ENCODE measurements at places on chromosomes 2 and 18. TPM values are rescaled to one million over a fixed set of nuclear protein-coding genes. Genes with fewer than 3 reads are reported as not detected.

Gene SOX11
- total RNA-seq = 0.05 TPM

Gene UGT1A10
- total RNA-seq = not detected

DNA sequence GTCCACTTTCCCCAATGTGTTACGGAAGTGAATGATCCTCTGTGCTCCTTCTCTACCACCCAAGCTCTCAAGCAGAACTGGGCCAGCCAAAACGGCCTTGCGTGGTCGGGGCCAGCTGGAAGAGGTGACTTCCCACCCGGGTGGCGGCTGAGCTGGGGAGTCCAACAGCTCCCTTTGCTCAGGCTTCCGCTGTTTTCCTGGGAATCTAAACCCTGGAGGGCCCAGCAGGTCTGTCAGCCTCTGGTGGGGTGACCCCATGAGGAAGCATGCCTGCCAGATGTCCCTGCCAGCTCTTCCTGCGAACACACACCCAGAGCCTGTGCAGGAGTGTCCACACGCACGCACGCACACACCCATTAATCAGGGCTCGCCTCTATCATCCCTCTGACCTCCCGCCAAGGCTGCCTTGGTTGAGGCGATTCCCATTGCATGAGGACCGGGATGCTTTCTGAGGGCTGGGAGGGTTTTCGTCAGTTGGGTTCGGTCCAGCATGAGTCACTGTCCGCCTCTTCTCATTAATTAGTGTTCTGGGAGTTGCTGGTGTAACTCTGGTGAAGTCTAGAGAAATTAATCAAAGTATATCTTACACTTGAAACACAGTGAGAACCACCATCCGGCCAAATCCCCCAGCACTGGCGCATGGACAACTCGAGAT is 90.6 kb downstream of the TWIST2 start:
- H3K4me1 ChIP-seq = no peaks in the 10 kb centered on the region
- H3K27ac ChIP-seq = no peak overlapping the region
- no peak for DNase-seq
- H3K27me3 ChIP-seq = no peaks in the 10 kb centered on the region
- no peaks in the 10 kb centered on the region for H3K36me3 ChIP-seq

DNA sequence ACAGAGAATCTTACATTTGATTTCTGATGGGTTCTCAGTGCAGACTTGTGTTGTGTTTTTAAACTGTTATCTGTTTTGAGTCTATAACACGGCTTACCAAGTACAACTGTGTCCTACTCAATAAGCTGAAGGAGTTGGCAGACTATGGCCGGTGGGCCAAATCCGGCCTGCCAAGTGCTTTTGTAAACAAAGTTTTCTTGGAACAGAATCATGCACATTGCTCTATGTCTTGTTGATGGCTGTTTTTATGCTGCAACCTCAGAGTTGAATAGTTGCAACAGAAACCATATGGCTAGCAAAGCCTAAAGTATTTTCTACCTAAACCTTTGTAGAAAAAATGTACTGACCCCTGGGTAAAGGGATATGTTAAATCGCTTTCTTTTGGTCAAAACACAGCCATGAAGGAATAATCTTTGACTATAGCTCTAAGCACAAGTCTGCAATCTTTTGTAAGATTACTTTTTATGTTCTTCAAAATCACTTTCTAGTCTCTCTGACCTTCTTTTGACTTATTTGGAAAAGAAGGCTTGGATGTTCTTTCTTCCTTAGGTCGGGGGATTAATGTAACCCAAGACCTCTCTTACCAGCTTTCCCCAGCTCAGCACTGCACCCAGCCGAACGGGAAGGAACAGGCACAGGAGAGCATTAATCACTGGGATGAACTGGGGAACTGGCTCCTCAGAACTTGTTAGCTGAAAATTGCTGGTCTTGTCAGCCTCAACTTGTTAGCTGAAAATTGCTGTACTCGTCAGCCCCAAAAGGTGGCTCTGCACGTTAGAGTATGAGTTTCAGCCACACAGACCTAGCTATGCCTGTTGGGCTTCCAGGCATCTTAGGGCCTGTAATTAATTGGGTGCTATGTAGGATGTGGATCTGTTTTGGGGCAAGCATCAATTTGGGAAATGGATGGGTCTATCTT is 75.4 kb downstream of the CD8B2 start:
- no peaks in the 10 kb centered on the region for H3K4me1 ChIP-seq
- H3K36me3 ChIP-seq = no peaks in the 10 kb centered on the region
- H3K27ac ChIP-seq = no peak overlapping the region
- no peaks in the 10 kb centered on the region for H3K27me3 ChIP-seq

DNA sequence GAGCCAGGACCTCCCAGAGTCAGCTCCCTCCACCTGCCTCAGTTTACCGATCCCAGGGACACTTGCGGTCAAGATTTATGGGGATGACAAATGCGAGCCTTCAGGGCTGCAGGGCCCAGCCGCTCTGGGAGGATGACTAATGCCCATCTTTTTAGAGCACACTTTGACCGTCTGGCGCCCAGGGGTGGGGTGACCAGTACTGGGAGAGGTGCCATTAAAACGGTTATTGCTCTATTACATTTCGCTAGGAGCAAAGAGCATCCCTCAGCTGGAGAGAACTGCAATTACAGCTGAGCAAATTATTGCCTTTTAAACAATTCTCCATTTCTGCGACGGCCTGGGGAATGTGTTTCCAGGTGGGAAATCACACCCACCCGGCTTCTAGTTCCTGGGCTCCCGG is 42.6 kb upstream of the HPCAL1 start:
- no peak overlapping the region for H3K4me3 ChIP-seq
- no peak for DNase-seq
- H3K27ac ChIP-seq = no peak overlapping the region
- H3K27me3 ChIP-seq = no peaks in the 10 kb centered on the region
- H3K4me1 ChIP-seq = no peaks in the 10 kb centered on the region
- H3K36me3 ChIP-seq = no peaks in the 10 kb centered on the region

DNA sequence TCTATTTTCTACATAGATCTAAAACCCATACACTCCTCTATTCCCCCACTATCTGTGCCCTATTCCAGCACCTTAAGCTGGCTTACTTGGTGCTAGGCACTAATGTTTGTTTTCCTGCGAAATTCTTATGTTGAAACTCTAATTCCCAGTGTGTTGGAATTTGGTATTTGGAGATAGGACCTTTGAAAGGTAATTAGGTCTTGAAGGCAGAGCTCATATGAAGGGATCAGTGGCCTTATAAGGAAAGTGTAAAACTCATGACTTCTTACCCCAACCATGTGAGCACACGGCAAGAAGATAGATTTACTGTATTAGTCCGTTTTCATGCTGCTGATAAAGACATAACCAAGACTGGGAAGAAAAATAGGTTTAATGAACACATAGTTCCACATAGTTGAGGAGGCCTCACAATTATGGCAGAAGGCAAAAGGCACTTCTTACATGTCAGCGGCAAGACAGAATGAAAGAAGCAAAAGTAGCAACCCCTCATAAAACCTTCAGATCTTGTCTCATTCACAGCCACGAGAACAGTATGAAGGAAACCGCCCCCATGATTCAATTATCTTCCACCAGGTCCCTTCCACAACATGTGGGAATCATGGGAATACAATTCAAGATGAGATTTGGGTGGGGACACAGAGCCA is 10.5 kb upstream of the LRATD1 start:
- H3K27me3 ChIP-seq = no peaks in the 10 kb centered on the region
- H3K27ac ChIP-seq = no peak overlapping the region
- H3K36me3 ChIP-seq = no peaks in the 10 kb centered on the region
- H3K4me1 ChIP-seq = no peaks in the 10 kb centered on the region

- no peak overlapping the region for H3K27ac ChIP-seq
- no peak overlapping the region for H3K4me3 ChIP-seq
- no peaks in the 10 kb centered on the region for H3K36me3 ChIP-seq
- H3K27me3 ChIP-seq = no peaks in the 10 kb centered on the region
- no peaks in the 10 kb centered on the region for H3K4me1 ChIP-seq
These were observed 203.9 kb upstream of the PIK3C3 start for GRCh38 chr18:41751161-41751560.

DNA sequence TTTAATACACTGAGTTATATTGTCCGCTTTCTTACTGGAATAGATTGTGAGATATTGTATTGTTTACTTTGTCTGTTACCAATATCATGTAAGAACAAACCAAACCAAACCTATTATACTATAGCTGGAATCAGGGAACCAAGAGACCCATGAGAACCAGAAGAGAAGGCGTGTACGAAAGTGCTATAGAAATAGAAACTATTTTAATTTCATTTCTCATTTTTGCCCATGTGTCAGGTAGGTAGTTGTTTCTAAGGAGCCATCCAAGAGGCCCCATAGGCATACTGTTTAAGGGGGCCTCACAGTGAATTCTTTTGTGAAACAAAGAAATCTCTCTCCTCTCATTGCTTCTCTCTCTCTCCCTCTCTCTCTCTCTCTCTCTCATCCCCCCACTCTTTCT is 363.6 kb downstream of the RNF144A start:
- no peak overlapping the region for H3K27ac ChIP-seq
- no peak overlapping the region for H3K4me3 ChIP-seq
- H3K27me3 ChIP-seq = no peaks in the 10 kb centered on the region
- H3K4me1 ChIP-seq = no peaks in the 10 kb centered on the region
- H3K36me3 ChIP-seq = no peaks in the 10 kb centered on the region

- H3K36me3 ChIP-seq = no peaks in the 10 kb centered on the region
- H3K4me1 ChIP-seq = no peaks in the 10 kb centered on the region
- H3K27me3 ChIP-seq = no peaks in the 10 kb centered on the region
- no peak overlapping the region for H3K27ac ChIP-seq
- no peak for DNase-seq
- no peak overlapping the region for H3K4me3 ChIP-seq
These were observed 2119.8 kb upstream of the CELF4 start for GRCh38 chr18:39685303-39685902.

DNA sequence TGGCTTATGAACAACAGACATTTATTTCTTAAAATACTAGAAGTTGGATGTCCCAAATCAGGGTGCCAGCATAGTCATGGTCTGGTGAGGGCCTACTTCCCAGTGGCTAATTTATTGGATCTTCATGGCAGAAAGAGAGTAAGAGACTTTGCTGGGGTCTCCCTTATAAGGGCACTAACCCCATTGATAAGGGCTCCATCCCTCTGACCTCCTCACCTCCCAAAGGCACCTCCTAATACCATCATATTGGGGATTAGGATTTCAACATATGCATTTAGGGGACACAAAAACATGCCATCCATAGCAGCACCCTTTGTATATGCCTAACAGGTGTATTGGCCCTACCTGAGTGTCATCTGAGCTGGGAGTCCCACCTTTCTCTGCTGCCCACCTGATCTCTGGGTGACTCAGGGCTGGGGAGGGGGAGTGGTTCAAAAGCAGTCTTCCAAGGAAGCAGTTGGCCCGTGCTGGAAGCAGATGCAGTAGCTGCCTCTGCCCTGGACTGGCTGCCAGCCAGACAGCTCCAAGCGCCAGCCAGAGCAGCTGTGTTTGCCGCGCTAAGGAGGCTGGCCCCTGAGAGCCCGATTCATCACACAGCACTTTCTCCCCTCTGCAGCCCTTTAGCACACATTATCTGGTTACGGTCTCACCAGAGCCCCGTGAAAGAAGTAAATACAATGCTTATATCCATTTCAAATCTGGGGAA is 84.6 kb downstream of the SMAD7 start:
- DNase-seq = no peak
- no peak overlapping the region for H3K27ac ChIP-seq
- H3K4me3 ChIP-seq = no peak overlapping the region
- H3K36me3 ChIP-seq = no peaks in the 10 kb centered on the region

DNA sequence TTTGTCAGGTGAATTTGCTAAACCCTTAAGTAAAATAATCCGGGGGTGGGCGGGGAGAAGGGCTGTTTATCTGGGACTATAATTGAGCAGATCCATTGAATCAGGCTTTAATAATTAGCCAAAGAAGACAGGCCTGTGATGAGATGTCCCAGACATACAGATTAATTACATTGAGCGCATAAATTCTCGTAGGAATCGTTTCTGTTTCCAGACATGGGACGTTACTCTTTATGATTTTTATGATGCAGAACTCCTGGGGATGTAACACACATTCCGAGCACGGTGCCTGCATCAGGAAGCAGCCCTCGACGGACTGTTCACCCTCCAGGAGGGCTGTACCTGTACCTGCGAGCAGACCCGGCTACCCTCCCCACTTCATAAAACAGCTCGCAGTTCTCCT is 88.9 kb downstream of the SMIM21 start:
- H3K36me3 ChIP-seq = no peaks in the 10 kb centered on the region
- no peak overlapping the region for H3K4me3 ChIP-seq
- no peaks in the 10 kb centered on the region for H3K27me3 ChIP-seq
- no peak for DNase-seq
- H3K4me1 ChIP-seq = no peaks in the 10 kb centered on the region

Gene ASTL
- not detected for total RNA-seq

GRCh38 chr2:216216951-216217903 is 108.1 kb downstream of the XRCC5 start:
- H3K36me3 ChIP-seq = peaks cover 28% of the 10 kb centered on the region
- H3K27ac ChIP-seq = peak overlapping the region; percentile 63
- no peak overlapping the region for H3K4me3 ChIP-seq
- no peaks in the 10 kb centered on the region for H3K4me1 ChIP-seq
- no peaks in the 10 kb centered on the region for H3K27me3 ChIP-seq
- no peak for DNase-seq

Gene PTMA
- total RNA-seq = 980 TPM

- H3K27ac ChIP-seq = no peak overlapping the region
- H3K27me3 ChIP-seq = no peaks in the 10 kb centered on the region
- H3K36me3 ChIP-seq = no peaks in the 10 kb centered on the region
These were observed 467.7 kb upstream of the CELF4 start for GRCh38 chr18:38033282-38033681.

GRCh38 chr2:121627525-121628050 is 21.7 kb downstream of the CLASP1 start:
- DNase-seq = no peak
- H3K36me3 ChIP-seq = no peaks in the 10 kb centered on the region
- H3K27ac ChIP-seq = peak overlapping the region; percentile 73
- H3K4me3 ChIP-seq = no peak overlapping the region

- H3K36me3 ChIP-seq = no peaks in the 10 kb centered on the region
- H3K27ac ChIP-seq = peak overlapping the region; percentile 20
- no peaks in the 10 kb centered on the region for H3K27me3 ChIP-seq
- H3K4me3 ChIP-seq = no peak overlapping the region
These were observed 13.2 kb downstream of the NABP1 start for GRCh38 chr2:191691016-191691735.

Gene FSIP2
- 0.73 TPM for total RNA-seq

Gene OSBPL6
- total RNA-seq = 4.0 TPM

GRCh38 chr2:160384791-160385190 is 108.8 kb downstream of the RBMS1 start:
- H3K4me1 ChIP-seq = peaks cover 38% of the 10 kb centered on the region
- H3K27me3 ChIP-seq = no peaks in the 10 kb centered on the region
- H3K27ac ChIP-seq = peak overlapping the region; percentile 9
- H3K4me3 ChIP-seq = no peak overlapping the region
